ENCODE measurements at places on chromosomes 16 and 17. TPM values are rescaled to one million over a fixed set of nuclear protein-coding genes. Genes with fewer than 3 reads are reported as not detected.

- H3K36me3 ChIP-seq = no peaks in the 10 kb centered on the region
- H3K27ac ChIP-seq = no peak overlapping the region
- no peak overlapping the region for H3K4me3 ChIP-seq
- peaks cover 6% of the 10 kb centered on the region for H3K4me1 ChIP-seq
These were observed 90.0 kb downstream of the GNAO1 start for GRCh38 chr16:56281249-56281805.

DNA sequence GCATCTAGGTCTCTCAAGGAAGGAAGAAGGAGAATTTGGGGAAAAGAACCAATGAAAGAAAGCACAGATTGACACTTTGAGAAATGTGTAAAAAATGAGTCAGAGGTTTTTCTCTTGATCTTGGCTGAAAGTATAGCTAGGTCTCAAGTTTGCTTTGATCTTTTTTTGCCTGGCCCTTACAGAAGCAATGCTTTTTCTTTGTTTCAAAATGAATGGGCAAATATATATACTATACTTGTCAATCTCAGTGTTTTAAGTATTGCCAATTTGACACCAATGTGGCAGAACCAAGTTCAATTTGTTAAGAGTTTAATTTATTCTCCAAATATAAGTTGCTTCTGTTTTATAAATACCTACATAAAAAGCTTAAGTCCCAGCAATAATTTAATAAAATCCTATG, 119.6 kb downstream of the PPM1E start:
- no peak for DNase-seq
- H3K36me3 ChIP-seq = no peaks in the 10 kb centered on the region
- H3K4me3 ChIP-seq = no peak overlapping the region
- H3K27me3 ChIP-seq = no peaks in the 10 kb centered on the region
- no peaks in the 10 kb centered on the region for H3K4me1 ChIP-seq

DNA sequence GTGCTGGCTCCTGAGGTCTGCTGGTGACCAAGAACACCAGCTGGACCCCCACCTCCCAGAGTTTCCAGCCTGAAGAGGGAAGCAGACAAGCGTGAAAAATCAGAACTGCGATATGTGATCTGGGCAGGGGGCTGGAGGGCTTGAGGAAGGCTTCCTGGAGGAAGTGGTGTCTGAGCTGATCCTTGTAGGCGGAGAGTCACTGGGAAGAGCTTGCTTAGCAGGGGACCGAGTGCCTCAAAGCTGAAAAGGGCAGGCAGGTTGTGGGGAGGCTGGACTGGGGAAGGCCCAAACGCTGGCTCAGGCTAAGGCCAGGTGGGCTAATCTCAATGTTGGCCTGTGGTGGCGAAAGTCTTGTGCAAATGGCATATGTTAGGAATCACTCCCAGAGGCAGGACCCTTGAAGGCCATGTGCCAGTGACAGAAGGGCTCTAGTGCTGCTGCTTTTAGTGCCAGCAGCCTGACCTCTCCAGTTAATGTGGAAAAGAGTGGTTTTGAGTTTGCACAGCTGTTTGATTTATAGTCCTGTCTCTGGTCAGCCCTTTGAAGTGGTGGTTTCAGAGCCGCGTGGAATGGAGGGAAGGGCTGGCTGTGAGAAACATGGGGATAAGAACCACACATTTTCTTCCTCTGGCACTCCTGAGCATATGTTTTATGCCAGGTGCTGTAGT, 85.3 kb upstream of the LGALS9 start:
- peaks cover 29% of the 10 kb centered on the region for H3K4me1 ChIP-seq
- peaks cover 3% of the 10 kb centered on the region for H3K36me3 ChIP-seq
- no peaks in the 10 kb centered on the region for H3K27me3 ChIP-seq
- no peak for DNase-seq

DNA sequence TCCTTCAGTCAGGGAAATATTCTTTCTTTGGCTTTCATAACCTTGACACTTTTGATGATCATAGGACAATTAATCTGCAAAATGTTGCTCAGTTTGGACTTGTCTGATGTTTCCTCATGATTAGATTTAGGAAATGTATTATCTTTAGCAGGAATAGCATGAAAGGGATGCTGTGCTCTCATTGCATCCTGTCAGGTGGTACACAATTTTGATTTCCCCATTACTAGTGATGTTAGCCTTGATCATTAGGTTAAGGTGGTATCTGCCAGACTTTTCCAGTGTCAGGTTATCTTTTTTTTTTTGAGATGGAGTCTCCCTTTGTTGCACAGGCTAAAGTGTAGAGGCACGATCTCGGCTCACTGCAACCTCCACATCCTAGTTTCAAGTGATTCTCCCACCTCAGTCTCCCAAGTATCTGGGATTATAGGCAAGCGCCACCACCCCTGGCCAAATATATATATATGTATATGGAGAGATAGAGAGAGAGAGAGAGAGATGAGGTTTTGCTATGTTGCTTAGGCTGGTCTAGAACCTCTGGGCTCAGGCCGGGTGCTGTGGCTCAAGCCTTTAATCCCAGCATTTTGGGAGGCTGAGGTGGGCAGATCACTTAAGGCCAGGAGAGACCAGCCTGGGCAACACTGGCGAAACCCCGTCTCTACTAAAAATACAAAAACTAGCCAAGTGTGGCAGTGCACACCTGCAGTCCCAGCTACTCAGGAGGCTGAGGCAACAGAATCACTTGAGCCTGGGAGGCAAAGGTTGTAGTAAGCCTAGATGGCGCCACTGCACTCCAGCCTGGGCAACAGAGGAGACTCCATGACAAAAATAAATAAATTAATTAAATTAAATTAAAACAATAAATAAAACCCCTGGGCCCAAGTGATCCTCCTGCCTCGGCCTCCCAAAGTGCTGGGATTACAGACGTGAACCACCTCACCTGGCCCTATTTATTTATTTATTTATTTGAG, 15.8 kb upstream of the CAVIN1 start:
- H3K4me1 ChIP-seq = peaks cover 4% of the 10 kb centered on the region
- H3K27me3 ChIP-seq = no peaks in the 10 kb centered on the region
- no peak overlapping the region for H3K4me3 ChIP-seq
- no peaks in the 10 kb centered on the region for H3K36me3 ChIP-seq
- H3K27ac ChIP-seq = no peak overlapping the region

DNA sequence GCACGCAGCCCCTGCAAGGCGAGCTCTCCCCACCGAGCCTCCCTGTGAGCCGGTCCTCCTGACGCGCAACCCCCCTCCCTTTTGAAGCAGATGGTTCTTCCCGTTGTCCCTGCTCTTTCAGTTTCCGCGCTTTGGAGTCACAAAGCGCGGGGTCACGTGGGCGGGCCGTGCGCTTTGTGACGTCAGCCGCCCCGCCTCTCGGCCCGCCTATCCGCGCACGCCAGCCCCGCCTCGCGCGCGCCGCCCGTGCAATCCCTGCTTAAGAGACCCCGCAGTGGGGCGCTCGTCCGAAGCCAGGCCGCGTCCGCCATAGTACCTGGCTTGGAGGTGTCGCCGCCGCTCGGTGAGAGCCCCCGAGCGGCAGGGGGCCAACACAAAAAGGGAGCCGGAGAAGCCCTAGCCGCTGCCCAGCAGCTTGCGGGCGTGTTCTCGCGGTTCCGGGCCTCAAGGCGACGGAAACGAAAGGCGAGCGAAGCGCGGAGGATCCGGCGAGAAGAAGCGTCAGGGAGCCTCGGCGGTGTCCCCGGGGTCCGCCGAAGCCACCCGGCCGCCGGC, at the start of gene RBBP6:
RBBP6 (plus strand) TSS at position 272 of the 555 bp plus-strand sequence. CDS start 1,061 bp downstream, outside the sequence.
- H3K4me3 ChIP-seq = peak within 1 kb of the TSS; percentile 98
- no peaks in the 10 kb centered on the region for H3K36me3 ChIP-seq
- peak; percentile 99 for DNase-seq
- H3K27ac ChIP-seq = peak within 1 kb of the TSS; percentile 100

- no peaks in the 10 kb centered on the region for H3K27me3 ChIP-seq
- H3K27ac ChIP-seq = no peak overlapping the region
- peaks cover 8% of the 10 kb centered on the region for H3K36me3 ChIP-seq
- no peak for DNase-seq
These were observed 97.1 kb downstream of the ITFG1 start for GRCh38 chr16:47363761-47364160.

CHST5 gene
- polyA plus RNA-seq = 35.6 TPM

HSD17B1 gene
- 2.1 TPM for polyA plus RNA-seq

MILR1 gene
- 6.2 TPM for polyA plus RNA-seq

Measured in large intestine (tissue), 12 donors.